ENCODE measurements at places on chromosomes 4 and X.

- no peak for DNase-seq
These were observed 40.5 kb downstream of the ZCCHC12 start for GRCh38 chrX:118864063-118864635.

DNA sequence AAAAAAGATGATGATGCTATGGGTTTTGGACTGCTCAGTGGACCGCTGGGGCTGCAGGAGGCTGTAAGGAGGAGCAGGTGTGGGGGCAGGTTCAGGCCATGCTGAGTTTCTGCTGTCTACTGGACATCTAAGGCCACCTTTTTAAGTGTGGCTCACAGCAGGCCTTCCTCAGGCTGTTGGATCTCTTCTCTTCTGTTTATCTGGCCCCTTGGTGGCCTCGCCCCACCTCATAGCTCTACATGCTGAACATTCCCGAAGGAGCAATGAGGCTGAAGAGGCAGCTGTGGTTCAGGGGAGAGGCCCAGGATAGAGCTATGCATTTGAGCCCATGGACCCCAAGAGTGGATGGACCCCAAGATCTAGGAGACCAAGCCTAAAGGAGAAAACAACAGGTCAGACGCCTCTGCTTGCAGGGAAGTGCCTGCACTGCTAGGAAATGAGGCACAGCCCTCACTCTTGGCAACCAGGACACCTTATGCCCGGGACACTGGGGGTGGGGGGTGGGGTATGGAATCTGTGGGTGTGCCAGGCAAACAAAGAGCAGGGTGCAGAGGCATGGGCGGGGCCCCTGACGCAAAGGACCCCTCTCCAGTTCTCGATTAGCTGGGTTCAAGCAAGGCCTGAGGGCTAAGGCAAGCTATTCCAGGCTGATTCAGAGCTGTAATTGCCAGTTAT, 168.9 kb downstream of the BCOR start:
- DNase-seq, result no peak

DNA sequence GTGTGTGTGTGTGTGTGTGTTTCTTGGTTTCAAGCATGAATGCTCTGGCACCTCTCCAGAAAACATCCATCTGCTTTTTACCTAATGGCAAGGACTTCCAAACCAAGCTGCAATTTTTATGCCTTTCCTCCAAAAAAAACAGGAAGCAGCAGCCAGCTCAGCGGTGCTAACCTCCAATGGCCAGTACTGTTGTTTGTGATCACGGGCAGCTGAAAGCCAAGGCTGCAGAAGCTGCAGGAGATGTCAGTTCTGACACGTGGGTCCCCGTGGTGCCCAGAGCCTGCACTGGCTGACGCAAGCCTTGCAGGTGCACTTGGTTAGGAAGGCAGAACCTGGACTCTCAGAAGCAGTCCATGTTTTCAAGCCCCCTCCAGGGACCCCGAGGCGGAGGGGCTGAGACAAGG, 313.6 kb upstream of the DDX53 start:
- DNase-seq, result no peak

DNA sequence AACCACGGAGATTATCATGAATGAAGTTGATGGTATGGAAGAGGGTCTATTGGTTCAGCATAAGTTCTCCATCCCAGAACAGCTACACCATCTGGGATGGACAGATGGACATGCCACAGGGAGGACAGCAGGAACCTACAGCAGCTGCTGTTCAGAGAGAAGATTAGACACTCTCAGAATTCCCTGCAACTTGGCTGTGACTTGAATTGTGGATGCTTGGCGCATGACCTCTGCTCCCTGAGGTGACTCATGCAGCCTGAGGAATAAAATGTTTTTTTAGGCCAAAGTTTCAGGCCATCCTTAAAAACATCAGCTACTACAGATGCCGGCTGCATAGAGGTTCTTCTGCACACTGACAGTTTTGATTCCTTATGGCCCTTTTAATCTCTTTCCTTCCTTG, 97.3 kb downstream of the RS1 start:
- DNase-seq, result no peak

GRCh38 chrX:10401239-10401638, 219.1 kb downstream of the MID1 start:
- no peak for DNase-seq

- DNase-seq, result no peak
These were observed 12.3 kb downstream of the GPC4 start for GRCh38 chrX:133402830-133403625.

DNA sequence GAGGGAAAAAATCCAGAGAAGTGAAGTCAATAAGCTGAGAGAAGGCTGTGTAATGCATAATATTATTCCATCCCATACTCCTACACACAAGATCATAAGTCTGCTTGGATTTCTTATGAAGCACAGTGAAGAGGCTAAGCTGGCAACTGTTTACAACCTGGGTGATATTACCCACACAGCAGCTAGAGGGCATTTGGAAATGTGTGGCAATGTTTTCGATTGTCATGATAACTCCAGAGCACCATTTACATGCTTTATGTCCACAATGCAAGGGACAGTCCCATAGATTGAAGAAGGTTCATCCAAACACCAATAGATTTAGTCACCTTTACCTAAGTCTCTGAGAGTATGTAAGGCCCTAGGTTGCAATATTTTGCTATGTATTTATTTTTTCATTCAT, 412.2 kb downstream of the PPP3CA start:
- peak; percentile 38 for DNase-seq

- no peak for DNase-seq
These were observed 296.9 kb downstream of the DCHS2 start for GRCh38 chr4:154194649-154195048.
